ENCODE measurements at places on chromosomes 12 and 14. TPM values are rescaled to one million over a fixed set of nuclear protein-coding genes. Genes with fewer than 3 reads are reported as not detected.

Gene MIP
- not detected for total RNA-seq

Gene NEMP1
- 21.3 TPM for total RNA-seq

Gene CNTN1
- 64.7 TPM for total RNA-seq

Gene ORMDL2
- 99.4 TPM for total RNA-seq

Gene EP400
- total RNA-seq: 27.2 TPM

Gene CDCA3
- total RNA-seq: 88.0 TPM

Gene MFAP5
- 0.07 TPM for total RNA-seq

Gene ISCU
- 96.2 TPM for total RNA-seq

Gene LTBR
- total RNA-seq: 195 TPM

Gene DBX2
- not detected for total RNA-seq

Gene TAS2R7
- total RNA-seq: not detected

Gene ACAD10
- 13.0 TPM for total RNA-seq

Gene KLRC1
- total RNA-seq: not detected

Gene SLC38A2
- 90.1 TPM for total RNA-seq

Gene RPL10L
- not detected for total RNA-seq

Gene DIO2
- total RNA-seq: 15.2 TPM

Gene NGB
- total RNA-seq: not detected

Gene TEX52
- not detected for total RNA-seq

Gene LRRK2
- 2.5 TPM for total RNA-seq

Gene ZBTB42
- total RNA-seq: 3.7 TPM

Gene SERPINA9
- 0.13 TPM for total RNA-seq

Gene TOGARAM1
- total RNA-seq: 7.9 TPM

Gene ZNF384
- 59.7 TPM for total RNA-seq

Gene SMCO2
- 0.36 TPM for total RNA-seq

Gene LIN7A
- total RNA-seq: 0.62 TPM

Gene A2M
- total RNA-seq: not detected

Gene ZNF219
- 28.8 TPM for total RNA-seq

Gene GZMB
- not detected for total RNA-seq

Gene FOXM1
- 100 TPM for total RNA-seq

Gene ZC2HC1C
- total RNA-seq: 3.0 TPM

Gene KLRB1
- total RNA-seq: not detected

Gene SSTR1
- total RNA-seq: not detected

Gene RABGGTA
- 19.5 TPM for total RNA-seq

Gene TESPA1
- total RNA-seq: not detected

Gene ULK1
- total RNA-seq: 44.2 TPM

Gene MGAT4C
- 0.08 TPM for total RNA-seq

Gene RTL1
- total RNA-seq: 0.33 TPM

Gene NR4A1
- total RNA-seq: 45.1 TPM

Gene BCL7A
- total RNA-seq: 11.6 TPM

Gene MMP14
- 1.3 TPM for total RNA-seq

Gene SP7
- total RNA-seq: not detected

Gene SLC6A15
- total RNA-seq: 3.5 TPM

Gene SERPINA4
- not detected for total RNA-seq

Gene CLEC1B
- not detected for total RNA-seq

Gene C1S
- total RNA-seq: 51.4 TPM

Gene REP15
- total RNA-seq: 0.49 TPM

Gene CCDC198
- 3.3 TPM for total RNA-seq

Gene SYNJ2BP
- total RNA-seq: 10.4 TPM

Gene COPS7A
- 53.3 TPM for total RNA-seq

Gene TPI1
- total RNA-seq: 1,600 TPM

Measured in A549 treated with DMSO at 1 μM for 4 hours (cell line).